EH (cell line): ENCODE measurements at places on chromosomes 1 and 21.
A peak's percentile ranks its signal among the peaks of the same experiment; 100 is the strongest.

DNA sequence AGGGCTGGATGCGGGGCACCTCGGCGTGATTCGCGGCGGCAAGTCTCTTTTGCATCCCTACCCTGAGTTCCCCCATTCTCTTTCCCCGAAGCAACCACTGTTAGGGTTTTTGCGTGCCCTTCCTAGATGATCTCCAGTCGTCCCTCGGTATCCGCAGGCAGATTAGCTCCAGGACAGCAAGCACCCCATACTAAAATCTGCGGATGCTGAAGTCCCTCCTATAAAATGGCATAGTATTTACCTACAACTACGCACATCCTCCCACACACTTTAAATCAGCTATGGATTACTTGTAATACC is 22.8 kb upstream of the CFAP126 start:
- DNase-seq: no peak

GRCh38 chr1:58755468-58755872 is 28.4 kb downstream of the JUN start:
- peak; percentile 100 for DNase-seq

DNA sequence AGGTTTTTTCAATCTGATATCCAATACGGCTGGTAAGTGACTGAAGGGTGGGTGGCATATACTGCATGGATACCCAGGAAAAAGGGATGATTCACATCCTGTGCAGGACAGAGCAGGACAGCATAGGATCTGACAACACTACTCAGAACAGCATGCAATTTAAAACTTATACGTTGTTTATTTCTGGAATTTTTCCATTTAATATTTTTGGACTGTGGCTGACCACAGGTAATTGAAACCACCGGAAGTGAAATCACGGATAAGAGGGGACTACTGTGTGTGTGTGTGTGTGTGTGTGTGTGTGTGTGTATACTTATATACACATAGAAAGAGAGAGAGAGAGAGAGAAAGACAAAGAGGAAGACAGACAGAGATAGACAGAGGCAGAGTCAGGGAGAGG is 23.0 kb downstream of the ERICH3 start:
- peak; percentile 39 for DNase-seq

DNA sequence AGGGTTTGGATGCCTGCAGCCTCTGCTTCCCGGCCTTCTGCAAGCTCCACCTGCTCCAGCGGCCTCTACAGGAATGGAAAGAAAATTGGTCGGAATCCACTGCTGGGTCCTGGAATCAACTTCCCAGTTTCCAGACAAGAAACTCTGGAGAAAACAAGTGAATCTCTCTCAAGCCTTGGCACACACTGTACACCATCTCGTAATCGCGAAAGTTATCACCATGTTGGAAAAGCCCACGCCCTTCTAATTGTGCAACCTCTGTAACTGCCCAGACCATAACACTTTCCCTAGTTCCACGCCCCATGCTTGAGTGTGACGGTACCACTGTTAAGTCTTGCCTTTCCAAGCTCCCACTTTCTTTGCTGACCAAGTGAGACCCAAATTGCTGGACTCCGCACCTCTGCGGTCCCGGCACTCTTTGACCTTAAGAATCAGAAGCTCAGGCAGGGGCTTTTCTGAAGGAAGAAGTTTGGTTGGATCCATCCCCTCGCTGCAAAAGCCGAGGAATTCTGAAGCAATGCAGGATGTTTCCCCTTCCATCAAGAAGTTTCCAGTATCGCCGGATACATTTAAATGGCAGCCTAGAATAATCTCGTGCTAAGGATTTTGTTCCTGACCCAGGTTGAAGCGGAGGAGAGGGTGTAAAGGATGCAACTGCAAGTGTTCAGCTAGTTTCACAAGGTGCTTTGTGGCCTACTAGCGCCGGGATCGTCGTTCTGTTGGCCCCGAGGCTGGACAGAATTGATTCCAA is 6.2 kb downstream of the NR5A2 start:
- DNase-seq: no peak

- peak; percentile 92 for DNase-seq
These were observed at the start of gene HYI for GRCh38 chr1:43453442-43454269. Gene HYI, minus strand, starts transcription at chr1:43453931. Its CDS starts 138 bp downstream, at chr1:43453793.

GRCh38 chr1:25051504-25051903 is 121.4 kb upstream of the RUNX3 start:
- no peak for DNase-seq

DNA sequence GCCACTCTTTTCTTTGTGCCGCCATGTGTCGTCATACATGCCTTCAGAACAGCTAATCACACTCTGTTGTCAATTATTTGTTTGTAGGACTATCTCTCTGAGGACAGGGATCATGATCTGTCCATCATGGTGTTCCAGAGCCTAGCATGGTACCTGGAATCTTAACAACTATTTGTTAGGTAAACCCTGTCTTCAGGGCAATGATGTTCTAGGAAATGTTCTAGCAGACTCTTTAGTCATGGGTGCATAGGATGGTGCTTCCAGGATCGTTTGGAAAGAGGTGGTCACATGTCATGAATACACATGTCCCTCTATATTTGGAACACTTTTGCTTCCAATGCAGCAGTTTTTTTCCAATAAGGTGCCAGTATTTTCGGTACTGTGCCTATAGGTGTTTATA is 18.2 kb upstream of the KIAA0040 start:
- no peak for DNase-seq
